ENCODE measurements at places on chromosomes 4 and X.

DNA sequence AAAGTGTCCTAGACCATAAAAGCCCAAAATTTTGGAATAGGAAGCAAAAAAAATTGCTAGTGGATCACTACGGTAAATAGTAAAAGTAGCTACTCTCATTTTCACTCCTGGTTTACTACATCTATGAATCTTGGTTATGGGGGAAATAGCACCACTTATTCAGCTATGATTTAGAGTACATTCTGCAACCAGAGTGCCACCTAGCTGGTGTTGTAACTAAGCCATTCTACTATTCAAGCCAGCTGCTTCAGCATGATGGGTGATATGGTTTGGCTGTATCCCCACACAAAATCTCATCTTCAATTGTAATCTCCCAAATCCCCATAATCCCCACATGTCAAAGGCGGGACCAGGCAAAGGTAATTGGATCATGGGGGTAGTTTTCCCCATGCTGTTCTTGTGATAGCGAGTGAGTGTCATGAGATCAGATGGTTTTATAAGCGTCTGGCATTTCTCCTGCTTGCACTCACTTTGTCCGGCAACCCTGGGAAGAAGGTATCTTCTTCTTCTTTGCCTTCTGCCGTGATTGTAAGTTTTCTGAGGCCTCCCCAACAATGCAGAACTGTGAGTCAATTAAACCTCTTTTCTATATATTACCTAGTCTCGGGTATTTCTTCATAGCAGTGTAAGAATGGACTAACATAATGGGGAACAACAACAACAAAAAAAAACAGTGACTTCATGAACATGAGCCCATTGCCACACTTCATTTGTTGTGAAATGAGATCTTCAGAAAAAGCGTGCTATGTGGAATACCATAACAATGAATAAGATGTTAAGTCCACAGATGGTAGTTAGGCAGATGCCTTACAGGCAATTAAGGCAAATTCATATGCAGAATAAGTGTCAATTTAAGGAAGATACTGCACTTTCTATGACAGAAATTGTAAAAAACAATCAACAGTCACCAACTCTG is 280.1 kb downstream of the PABPC4L start:
- DNase-seq, result no peak

GRCh38 chrX:39613997-39614679 is 483.6 kb downstream of the BCOR start:
- DNase-seq, result no peak

DNA sequence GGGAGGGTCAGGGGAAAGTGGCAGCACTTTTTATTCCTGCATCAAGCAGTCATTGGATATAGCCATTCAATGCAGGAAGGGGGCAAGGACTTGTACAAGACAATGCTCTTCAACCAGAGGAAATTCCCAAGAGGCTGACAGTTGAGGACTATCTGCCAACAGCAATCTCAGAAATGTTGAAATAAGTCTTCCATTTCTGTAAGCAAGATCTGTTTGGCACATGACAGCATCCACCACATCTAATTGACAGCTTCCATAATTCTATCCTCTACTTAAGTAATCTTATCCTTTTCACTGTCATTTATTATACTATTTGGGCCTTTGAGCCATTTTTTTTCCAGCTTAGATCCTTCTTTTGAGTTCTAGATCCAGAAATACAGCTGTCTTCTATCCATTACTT is 110.7 kb downstream of the CFAP299 start:
- DNase-seq, result no peak

DNA sequence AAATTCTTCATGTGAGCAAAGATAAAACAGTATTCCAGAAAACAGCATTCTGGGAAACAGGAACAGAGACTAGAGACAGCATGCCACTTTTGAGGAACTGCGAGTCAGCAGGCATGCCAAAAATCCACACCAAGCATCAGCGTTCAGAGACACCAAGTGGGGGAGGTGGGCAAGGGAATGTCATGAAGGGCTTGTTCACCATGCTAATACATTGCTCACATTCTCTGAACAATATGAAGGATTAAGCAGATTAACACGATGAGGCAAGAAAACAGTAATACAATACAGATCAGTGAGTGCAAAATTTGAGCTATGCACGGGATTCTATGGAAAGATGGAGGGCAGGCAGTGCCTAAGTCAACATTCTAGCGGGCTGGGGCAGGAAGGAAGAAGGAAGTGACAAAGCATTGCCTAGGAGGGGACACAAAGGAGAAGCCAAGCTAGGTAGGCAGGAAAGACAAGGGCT is 278.3 kb downstream of the FBXW7 start:
- DNase-seq, result no peak

- DNase-seq, result no peak
These were observed 113.8 kb upstream of the LRPAP1 start for GRCh38 chr4:3645711-3646679.

DNA sequence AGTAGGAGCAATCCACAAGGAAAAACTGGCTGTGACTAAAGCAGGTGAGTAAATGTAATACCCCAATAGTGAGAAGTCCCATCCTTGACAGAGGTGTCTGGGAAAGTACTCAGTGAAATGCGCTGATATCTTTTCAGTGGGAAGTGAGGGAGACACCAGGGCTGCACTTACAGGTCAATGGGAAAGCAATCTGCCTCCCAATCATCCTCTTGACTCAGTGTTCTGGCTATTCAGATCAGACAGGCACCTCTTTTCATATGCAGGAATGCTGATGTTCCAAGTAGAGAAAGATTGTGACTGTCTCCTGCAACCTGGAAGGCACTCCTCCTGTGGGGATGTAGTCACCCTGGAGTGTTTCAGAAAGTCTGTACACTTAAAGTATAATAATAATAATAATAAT is 39.9 kb upstream of the SPIN2A start:
- DNase-seq, result no peak

GRCh38 chr4:5341526-5341925 is 290.2 kb downstream of the STK32B start:
- no peak for DNase-seq

DNA sequence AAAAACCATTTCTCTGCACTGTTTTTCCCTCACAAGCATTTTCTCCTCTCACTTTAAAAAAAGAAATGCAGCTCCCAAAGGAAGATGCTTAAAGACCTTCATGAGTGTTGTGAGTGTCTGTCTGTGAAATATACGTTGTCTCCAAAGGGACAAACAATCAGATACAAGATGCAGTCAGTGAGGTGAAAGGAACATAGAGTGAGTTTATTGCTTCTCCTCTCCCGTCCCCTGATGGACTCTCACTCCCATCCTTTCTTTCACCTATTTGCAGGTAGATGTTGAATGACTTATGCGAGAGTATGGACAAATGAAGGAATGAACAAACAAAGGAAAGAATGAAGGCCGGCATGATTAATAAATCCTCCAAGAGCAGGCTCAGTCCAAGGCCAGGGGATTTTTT is 561.2 kb upstream of the DIPK2B start:
- DNase-seq, result no peak

DNA sequence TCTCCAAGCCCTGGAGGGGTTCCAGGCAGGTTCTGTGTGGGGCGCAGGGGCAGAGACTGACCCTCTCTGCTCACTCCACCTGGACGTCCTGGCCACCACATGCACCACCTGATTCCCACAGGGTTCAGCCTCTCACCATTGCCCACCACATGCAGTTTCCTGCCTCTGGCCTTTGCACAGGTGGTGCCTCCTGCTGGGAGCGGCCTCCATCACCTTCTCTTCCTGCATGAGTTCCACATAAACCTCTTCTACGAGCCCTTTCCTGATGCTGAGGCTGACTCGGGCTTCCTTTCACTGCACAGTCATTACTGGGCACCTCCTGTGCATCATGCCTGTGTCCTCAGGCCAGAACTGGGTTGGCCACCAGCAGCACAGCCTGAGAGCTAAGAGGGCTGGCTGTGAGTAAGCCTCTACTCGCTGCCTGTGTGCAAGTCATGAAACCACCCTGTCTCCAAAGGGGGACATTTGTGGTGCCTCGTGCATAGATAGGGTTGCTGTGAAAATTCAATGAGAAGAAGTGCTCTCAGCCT is 19.9 kb downstream of the MAN2B2 start:
- no peak for DNase-seq

DNA sequence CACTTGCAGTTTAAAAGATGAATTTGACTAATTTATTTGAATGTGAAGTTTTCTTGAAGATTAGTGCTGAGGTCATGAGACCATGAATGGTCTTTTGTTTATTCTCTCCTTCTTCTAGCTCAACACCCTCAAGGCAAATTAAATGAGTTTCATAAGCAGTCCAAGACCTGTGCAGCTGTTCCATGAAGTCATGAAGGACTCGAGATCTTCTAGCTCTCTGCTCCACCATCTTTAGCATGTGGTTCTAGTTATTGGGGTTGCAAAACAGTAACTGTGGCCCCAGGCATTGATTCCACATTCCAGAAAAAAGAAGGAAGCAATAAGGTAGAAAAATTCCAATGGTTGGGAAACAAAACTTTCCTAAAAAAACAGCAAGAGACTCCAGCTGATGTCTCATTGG is 84.2 kb upstream of the HS3ST1 start:
- no peak for DNase-seq

GRCh38 chr4:123866796-123867195 is 470.2 kb downstream of the SPRY1 start:
- DNase-seq, result no peak

GRCh38 chr4:140061194-140061593 is 92.8 kb downstream of the MAML3 start:
- no peak for DNase-seq

DNA sequence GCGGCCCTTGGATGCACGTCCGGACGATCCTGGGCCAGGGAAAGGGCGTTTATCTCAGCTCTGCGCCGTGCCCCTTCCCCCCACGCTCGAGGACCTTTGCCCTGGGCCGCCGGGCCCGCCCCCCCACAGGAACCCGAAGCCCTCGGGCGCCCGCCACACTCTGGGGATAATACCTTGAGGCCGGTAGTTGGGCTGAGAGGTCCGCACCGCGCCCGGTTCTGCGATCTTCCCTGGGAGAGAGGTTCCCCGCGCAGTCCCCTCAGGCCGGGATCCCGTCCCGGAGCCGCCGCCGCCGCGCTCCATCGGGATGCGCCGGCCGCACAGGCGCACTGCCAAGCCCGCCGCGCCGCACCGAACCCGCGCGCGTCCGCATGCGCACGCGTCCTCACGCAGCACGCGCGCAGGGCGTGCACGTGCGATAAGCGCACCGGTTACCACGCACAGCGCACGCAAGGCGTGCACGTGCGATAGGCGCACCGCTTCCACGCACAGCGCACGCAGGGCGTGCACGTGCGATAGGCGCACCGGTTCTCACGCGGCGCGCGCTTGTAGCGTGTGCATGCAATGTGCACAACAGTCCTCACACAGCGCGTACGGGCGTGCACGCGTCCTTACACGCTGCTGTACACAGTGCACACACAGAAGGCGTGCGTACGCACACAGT is at the start of gene MAP7D2:
Gene MAP7D2 (minus strand): TSS at position 331 of the 664 bp plus-strand sequence. CDS start 28 bp downstream, at position 303.
- DNase-seq, result no peak

DNA sequence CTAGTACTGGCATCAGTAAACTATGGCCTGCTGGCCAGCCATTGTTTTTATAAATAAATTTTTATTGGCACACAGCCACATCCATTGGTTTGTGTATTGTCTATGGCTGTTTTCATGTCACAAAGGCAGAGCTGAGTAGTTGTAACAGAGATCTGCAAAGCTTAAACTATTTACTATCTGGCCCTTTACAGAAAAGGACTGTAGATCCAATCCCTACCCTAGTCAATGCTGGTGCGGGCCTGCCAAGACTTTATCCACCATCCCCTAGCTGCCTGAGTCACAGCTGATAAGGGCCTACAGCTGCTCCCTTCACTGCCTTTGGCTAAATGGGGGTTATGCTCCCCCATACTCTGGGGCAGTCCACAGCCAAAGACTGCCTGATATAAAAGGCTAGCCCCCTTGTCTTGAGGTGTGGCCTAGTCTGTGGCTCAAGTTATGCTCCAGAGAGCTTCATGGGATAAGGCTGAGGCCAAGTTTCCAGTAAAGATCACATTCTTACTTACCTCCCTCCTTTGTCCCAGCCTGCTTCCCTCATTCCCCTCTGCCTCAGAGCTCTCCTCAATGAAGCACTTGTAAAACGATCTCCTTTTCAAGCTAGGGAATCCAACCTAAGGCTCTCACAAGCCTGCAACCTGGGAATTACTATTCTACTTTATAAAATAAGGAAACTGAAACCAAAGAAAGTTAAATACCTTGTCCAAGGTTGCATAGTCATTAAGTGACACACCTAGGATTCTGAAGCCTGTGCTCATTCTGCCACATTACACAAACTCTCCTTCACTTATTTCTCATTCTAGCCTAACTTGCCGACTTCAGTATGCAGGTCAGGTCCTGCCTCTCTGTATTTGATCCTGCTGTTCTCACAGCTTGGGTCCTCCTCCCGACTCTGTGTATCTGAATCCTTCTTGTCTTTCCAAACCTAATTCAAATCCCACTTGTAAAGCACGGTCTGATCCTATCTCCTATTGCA is 20.7 kb downstream of the ACE2 start:
- no peak for DNase-seq

- DNase-seq, result no peak
These were observed 818.1 kb downstream of the FSTL5 start for GRCh38 chr4:161345741-161346140.

GRCh38 chrX:55342533-55343501 is 78.1 kb upstream of the PAGE3 start:
- no peak for DNase-seq

- DNase-seq, result no peak
These were observed 29.0 kb downstream of the CLOCK start for GRCh38 chr4:55517526-55518229.

DNA sequence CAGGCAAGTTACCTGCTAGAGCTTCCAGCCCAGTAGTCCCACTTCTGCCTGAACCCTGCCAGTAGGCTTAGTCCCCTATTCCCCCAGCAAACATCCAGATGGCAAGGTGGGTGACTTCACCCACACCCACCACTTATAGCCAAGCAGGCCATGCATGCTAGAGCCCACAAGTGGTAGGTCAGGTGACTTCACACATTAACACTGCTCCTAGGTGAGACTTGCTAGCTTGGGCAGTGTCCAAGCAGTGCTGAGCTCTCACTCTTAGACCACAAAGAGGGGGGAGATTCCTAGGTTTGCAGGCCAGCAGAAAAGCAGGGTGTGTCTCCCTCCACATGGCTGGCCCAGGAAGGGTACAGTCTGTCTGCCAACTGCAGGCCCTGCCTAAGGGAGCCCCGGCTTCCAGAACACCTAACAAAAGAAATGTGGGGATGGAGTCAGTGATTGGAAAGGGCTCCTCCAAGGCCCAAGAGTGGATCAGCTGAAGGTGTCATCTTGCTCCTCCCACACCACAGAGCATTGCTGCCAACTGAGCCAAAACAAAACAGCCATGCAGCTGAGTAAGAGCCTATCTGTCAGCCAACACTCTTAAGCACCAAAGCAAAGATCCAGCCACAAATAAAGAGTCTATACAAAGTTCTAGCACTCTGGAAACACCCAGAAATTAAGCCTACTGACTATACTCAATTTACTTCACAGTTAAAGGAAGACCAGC is 158.1 kb upstream of the USP38 start:
- no peak for DNase-seq

- DNase-seq, result no peak
These were observed 2.5 kb downstream of the FGFR3 start for GRCh38 chr4:1795299-1796195.

All from C1 segment of cervical spinal cord (tissue), 14 donors.